ENCODE measurements at places on chromosomes 4 and X. TPM values are rescaled to one million over a fixed set of nuclear protein-coding genes. Genes with fewer than 3 reads are reported as not detected.

The DDX53 gene
- polyA plus RNA-seq, result not detected

The TLL1 gene
- polyA plus RNA-seq, result 0.33 TPM

DNA sequence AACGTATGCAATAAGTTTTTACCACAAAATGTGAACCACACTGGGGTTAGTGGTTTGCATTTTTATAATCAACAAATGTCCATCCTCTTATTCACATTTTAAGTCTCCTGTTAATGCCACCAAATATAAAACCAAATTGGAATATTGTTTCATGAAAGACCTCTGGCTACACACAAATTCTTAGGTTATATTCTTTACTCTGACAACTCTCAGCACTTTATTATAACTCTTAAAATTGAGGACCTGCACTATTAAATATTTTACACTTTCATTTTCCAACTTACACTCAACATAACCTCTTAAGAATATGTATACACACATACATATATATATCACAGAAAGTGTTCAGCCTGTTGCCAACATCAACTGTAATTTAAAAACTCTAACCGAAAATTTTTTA lies 2.8 kb downstream of the PDE5A start:
- DNase-seq, result no peak

DNA sequence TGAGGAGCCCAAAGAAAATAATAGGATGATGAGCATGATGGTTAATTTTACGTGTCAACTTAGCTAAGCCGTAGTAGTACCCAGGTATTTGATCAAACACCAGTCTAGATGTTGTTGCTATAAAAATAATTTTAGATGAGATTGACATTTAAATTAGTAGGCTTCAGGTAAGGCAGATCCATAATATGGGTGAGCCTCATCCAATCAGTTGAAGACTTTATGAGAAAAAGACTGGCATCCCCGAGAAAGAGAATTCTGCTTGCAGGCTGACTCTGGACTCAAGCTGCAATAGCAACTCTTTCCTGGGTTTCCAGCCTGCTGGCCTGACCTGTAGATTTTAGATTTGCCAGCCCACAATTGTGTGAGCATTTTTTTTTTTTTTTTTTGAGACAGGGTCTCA lies 192.8 kb upstream of the LNX1 start:
- DNase-seq, result no peak

DNA sequence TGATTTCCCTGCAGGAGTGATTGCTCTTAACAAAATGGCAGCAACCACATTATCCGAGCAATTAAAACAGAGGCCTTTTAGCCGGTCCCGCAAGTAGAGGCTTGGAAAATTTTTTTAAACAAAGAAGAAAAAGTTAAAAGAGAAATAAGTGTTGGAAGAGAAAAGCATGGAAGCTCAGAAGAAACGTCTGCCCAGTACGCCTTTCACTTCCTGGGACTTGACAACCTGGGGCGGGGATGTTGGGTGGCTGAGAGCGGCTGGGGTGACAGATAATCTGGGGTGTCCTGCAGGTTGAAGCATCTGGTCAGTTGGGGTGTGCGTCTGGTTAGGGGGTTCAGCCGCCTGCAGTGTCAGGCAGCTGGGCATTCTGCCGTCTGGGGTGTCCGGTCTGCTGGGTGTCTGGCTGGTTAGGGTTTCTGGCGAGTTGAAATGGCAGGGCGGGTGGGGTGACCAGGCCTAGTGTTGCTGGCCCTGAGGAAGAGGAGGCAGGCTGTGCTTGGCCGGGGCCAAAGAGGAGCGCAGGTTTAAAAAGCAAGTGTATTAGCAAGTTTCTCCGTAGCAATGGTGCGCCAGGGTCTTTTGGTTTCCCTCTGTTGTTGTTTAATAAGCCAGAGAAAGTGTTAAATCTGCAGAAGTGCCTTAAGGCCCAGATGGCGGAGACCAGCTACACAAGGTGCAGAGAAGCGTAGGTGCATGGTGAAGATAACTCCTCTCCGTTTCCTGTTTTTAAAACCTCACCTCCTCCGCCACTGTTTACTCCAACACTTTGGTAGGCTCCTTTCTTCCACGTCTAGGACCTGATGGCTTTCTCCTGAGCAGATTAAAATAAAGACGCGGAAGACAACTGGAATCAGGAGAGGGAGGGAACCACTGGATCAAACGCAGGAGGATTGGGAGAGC lies 5.6 kb downstream of the HAND2 start:
- no peak for DNase-seq

- DNase-seq, result no peak
These were observed 23.8 kb downstream of the VSIG4 start for GRCh38 chrX:66015900-66016689.

GRCh38 chr4:153603258-153603657 lies 80.8 kb upstream of the TLR2 start:
- DNase-seq, result no peak

DNA sequence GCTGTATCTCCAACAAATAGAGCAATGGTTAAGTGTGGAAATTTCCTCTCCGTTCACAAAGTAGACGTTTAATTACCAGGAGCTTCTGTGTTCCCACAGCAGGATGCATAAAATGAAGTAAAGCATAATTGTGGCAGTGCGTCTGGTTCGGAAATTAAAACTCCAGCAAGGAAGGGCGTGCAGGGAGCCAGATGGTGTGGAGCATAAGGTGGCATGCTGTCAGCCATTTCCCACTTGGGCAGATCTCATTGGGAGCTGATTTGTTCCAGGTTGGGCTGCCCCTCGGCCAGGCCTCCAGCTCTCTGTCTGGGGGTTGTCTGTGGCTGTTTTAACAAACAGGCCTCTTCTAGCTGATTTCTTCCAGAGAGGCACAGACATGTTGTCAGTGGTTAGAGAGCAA lies 182.1 kb upstream of the CLNK start:
- DNase-seq, result no peak

- DNase-seq, result no peak
These were observed 344.3 kb downstream of the BCOR start for GRCh38 chrX:39753293-39753996.

- DNase-seq, result no peak
These were observed 882 bp downstream of the MRFAP1 start for GRCh38 chr4:6641164-6641970.
